NCI-H1048 (cell line): ENCODE measurements at places on chromosomes 11 and 22.

- DNase-seq: no peak
Measured at GRCh38 chr11:10392095-10393079, 62.7 kb upstream of the AMPD3 start.

DNA sequence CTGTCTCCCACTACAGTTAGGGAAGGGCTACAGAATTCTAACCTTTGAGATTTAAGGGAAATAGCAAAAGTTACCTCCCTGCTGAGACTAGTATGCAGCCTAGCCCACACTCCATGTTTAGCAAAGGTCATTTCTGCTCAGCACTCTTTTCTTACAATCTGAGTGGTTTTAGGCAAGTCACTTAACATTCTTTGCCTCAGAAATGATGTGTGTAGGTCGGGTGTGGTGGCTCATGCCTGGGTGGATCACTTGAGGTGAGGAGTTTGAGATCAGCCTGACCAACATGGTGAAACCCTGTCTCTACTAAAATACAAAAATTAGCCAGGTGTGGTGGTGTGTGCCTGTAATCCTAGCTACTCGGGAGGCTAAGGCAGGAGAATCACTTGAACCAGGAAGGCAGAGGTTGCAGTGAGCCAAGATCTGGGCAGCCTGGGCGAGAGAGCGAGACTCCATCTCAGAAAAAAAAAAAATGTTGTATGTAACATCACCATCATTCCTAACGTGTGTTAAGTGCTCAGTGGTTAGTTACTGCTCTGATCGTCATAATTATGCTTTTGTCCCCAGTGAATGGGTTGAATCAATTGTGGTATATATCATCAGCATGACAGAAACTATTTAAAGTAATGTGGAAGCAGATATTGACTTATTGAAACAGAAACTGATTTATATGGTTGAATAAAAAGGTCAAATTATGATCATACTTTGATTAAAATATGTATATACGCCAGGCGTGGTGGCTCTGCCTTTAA lies 55.0 kb downstream of the COPB1 start:
- no peak for DNase-seq

- DNase-seq: no peak
Measured at GRCh38 chr22:19675428-19675827, 38.9 kb upstream of the SEPTIN5 start.

GRCh38 chr22:43173976-43174720 lies 12.8 kb downstream of the TTLL12 start:
- DNase-seq: no peak

DNA sequence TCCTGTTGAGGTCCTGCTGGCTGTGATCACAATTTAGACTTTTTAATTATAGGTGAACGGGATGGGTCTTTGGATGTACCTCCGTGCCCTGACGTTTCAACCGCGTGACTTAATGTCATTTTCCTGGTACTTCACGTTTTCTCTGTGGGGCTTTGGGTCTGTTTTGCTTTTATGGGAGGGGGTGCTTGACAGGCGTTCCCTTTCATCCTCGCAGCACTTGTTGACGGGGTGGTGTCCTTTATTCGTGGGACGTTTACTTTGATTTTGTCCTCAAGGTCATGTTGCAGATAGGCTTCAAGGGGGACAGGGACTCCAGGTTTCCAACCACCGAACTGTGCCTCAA lies 994 bp downstream of the PPP6R3 start:
- DNase-seq: no peak

GRCh38 chr11:86212019-86212611 lies 32.4 kb upstream of the EED start:
- DNase-seq: no peak
